SIG-M5 (cell line): ENCODE measurements at places on chromosomes 1 and 21.

DNA sequence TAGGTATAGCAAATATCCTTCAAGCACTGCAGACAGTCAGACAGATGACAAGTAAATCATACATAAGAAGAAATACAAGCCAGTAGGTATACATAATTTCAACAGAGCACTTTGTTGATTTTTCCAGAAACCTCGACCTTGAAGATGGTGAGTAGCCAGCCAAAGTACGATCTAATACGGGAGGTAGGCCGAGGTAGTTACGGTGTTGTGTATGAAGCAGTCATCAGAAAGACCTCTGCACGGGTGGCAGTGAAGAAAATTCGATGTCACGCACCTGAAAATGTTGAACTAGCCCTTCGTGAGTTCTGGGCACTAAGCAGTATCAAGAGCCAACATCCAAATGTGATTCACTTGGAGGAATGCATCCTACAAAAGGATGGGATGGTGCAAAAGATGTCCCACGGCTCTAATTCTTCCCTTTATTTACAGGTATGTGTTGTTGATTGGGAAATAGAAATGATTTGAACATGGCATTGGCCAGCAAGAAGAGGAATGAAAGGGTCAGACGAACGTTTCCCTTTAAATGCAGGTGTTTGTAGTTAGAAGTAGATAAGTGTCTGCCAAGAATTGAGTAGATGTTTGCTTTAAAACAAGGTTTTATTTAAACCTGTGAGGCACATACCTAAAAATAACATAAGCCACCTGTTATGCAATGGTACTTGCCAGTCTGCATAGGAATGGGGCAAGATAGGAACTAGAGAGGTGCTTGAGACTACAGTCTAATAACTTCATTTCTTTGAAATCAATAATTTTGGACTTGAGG lies 2.7 kb downstream of the PDIK1L start:
- no peak for DNase-seq

DNA sequence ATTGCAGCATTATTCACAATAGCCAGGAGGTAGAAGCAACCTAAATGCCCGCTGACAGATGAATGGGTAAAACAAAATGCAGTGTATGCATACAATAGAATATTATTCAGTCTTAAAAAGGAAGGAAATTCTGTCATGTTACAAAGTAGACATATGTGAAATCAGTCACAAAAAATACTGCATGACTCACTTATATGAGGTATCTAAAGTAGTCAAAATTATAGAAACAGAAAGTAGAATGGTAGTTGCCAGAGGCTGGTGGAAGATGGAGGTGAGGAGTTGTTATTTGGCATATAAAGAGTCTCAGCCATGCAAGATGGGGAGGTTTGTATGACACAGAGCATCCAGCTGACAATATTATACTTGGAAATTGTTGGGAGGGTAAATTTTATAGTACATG lies 43.0 kb upstream of the EGLN1 start:
- no peak for DNase-seq

DNA sequence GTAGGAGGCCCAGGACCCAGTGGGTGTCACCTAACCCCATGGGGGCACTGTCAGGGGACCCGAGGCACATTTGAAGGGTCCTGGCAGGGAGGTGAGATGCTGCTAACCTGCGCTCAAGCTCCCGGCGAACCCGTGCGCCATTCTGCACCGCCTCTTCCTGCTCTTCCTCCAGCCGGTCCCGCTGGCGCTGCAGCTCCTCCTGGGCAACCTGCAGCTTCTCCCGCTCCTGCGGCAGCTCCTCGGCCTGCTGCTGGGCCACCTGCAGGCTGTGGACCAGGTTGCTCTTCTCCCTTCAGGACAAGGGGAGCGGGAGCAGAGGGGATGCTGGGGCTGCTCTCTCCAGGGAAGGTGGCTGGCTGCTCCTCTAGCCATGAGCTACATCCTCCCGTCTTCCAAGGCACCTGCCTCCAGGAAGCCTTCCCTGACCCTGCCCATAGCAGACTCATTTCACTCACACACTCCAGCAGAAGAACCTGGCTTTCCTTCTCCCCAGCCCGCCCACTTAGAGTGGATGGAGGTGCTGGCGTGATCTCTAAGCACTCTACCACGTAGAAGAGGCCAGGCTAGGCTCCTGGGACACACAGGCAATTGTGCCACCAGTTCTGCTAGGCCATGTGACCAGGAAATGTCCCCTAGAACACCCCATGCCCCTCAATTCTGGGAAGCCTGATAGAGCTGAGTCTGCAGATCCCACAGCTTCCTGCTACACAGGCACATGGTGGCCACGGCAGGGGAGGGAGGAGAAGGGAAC lies 15.2 kb upstream of the NBPF1 start:
- DNase-seq, result no peak

GRCh38 chr1:241376701-241377100 lies 19.7 kb upstream of the RGS7 start:
- no peak for DNase-seq

- no peak for DNase-seq
Observed at GRCh38 chr1:41449326-41449921, 35.1 kb downstream of the EDN2 start.

DNA sequence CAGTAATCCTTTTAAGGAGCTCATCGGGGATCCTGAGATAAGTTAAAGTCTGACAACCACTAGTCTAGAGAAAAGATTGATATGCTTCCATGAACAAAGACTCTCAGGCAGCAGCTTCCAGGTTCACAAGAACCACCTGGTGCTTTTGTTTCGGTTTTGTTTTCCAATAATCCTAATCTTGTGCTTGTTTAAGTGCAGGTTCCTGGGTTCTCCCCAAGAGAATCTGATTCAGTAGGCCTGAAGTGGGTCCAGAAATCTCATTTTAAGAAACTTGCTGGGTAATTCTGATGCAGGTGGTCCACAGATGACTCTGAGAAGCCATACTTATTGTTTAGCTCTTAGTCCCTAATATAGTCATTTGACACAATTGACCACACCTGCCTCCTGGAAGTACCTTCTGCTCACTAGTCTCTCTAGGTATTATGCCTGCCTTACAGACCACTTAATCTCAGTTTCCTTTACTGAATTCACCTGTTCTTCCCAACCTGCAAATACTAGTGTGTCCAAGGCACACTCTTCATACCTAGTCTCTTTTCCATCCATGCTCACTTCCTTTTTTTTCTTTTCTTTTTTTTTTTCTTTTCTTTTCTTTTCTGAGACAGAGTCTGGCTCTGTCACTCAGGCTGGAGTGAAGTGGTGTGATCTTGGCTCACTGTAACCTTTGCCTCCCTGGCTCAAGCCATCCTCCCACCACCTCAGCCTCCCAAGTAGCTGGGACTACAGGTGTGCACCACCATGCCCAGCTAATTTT lies 20.5 kb upstream of the FRRS1 start:
- no peak for DNase-seq

- DNase-seq, result no peak
Observed at GRCh38 chr1:62689524-62689923, 1.3 kb upstream of the DOCK7 start.

GRCh38 chr1:230542054-230542453 lies 100.2 kb upstream of the COG2 start:
- no peak for DNase-seq

DNA sequence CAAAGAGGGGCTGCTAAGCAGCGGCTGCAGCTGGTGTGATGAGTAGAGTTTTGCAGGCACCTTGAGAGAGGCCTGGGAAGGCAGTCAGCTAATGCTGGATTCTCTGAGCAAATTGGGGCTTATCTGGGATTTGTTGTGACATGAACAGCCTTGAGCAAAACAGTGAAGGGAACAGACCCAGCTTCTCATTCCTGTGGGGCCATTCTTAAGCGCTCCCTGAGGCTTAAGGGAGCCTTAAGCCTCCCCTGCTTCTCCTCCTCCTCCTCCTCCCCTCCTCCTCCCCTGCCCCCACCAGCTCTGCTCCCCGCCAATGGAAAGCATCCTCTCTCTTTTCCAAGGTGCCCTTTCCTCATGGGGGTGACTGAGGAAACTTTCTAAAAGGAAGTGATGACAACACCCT lies 21.3 kb downstream of the HMGCS2 start:
- DNase-seq, result no peak

DNA sequence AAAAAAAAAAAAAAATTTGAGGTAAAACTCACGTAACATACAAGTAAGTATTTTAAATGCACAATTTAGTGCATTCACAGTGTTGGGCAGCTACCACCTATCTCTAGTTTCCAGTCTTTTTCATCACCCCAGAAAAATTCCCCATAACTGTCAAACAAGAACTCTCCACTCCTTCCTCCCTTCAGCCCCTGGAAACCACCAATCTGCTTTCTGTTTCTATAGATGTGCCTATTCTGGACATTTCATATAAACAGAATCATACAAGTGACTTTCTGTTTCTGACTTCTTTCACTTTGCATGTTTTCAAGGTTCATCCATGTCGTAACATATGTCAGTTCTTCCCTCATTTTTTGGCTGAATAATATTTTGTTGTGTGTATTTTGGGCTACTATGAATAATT lies 24.9 kb upstream of the ETS2 start:
- no peak for DNase-seq

GRCh38 chr1:115330480-115331013 lies 7.5 kb downstream of the NGF start:
- no peak for DNase-seq

GRCh38 chr1:17861685-17862084 lies 106.6 kb downstream of the ACTL8 start:
- no peak for DNase-seq

DNA sequence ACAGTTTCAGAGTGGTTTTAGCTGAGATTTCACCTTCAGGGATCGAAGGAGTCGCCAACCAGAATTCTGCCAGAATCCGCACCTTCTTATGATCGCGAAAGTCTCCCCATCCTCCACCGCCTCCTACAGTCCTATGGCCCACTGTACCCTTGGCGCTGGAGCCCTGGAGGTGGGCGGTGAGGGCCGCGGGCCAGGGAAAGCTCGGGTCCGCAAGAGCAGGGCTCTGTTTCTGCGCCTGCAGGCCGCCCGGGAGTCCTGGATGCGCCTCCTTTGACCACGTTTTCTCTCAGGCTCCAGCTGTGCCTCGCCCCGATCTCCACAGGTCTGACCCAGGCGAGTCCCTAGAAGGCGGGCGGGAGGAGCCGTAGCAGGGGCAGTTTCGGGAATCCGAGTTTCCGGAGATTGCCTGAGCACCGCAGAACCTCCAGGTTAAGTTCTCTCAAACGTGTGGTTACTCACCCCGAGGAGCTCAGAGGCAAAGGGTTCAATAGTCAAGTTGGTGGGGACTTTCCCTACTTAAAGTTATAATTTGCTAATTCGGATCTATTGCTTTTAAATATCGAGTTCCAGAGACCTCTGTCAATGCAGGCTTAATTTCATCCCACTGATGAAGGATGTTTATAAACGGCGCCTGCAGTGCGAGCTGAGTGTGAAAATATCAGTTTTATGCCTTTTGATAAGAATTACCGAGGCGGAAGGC lies 3.2 kb upstream of the LHX8 start:
- no peak for DNase-seq

DNA sequence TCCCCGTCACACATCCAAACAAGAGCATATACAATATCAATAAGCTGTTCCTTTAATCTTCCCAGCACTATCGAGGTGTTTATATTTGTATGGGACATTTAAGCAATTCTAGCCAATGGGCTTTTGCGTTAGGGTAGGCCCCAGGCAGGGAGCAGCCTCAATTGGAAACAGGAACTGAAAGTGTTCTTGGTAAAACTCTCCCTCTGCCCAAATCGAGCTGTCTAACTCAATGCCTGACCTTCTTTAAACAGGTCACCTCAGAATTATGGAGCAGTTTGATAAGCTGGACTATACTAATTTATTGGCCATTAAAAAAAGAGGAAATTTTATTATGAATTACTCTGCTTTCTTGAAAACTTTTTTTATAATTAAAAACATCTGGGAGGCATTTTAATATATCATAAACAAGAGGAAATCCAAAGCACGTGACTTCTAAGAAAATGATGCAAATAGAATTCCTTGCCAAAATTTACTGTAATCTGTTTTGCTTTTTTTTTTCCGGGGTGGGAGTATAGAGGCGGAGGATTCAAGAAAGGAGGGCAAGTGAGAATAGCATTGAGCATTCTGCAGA lies 498.1 kb downstream of the LMO4 start:
- peak; percentile 12 for DNase-seq

- DNase-seq, result no peak
Observed at GRCh38 chr1:59122527-59122926, 174.4 kb upstream of the FGGY start.

GRCh38 chr1:90220941-90221693 lies 226.2 kb downstream of the ZNF326 start:
- no peak for DNase-seq

DNA sequence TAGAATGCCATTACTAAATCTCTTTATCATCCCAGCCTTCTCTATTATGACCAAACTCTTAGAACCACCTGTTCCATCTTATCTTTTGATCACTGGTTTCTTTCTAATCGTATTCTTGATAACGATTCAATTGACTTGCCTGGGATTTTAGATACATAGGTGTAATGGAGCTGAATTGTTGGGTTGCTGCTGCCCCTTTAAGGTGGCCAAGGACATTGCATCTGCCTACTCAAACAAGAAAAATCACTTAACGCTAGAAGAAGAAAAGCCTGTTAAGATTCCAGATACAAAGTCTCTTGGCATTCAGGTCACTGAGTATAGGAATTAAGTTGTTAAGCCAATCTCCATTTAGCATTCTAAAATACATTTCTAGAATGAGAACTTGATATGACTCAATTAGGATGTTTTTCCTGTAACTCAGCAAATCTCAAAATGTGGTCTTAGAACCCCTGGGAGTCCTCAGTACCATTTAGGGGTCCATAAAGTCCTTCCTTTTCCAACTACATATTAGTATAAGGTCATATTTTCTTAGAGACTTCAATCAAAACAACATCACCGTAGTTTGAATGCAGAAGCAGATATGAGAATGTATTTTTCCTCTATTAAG lies 12.4 kb downstream of the NEXN start:
- DNase-seq, result no peak

DNA sequence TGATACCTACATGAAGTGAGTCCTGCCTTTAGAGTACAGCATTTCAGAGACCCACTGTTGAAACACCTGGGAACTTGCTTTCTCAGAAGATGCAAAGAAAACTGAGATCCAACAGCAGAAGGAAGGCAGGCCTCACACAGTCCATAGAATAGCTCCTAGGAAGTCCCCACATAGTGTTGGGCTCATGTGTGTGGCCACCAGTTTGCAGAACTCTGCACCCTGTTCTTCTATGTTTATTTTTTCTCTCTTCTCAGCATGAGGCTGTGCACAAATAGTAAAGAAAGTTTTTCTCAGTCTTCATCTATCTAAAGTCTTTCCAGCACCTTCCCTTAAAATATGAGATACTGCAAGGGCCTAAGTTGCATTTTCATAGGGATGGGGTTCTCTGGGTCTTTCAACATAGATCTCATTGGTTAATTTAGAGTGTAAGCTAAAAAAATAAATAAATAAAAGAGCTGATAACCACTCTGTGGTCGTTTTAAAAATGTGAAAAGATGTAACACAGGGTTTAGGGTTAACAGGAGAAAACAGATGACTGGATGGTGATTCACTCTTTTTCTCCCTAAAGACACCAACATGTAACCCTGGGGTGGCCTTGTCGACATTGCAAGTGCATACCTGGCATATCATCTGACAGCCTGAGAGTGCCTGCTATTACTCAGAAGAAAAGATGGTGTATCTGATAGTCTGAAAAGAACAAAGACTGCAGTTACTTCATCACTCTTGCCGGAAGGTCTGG lies 94.6 kb downstream of the ZC3H11B start:
- DNase-seq, result no peak
